PC-3 (cell line): ENCODE measurements at places on chromosomes 2 and 18. TPM values are rescaled to one million over a fixed set of nuclear protein-coding genes. Genes with fewer than 3 reads are reported as not detected.

DNA sequence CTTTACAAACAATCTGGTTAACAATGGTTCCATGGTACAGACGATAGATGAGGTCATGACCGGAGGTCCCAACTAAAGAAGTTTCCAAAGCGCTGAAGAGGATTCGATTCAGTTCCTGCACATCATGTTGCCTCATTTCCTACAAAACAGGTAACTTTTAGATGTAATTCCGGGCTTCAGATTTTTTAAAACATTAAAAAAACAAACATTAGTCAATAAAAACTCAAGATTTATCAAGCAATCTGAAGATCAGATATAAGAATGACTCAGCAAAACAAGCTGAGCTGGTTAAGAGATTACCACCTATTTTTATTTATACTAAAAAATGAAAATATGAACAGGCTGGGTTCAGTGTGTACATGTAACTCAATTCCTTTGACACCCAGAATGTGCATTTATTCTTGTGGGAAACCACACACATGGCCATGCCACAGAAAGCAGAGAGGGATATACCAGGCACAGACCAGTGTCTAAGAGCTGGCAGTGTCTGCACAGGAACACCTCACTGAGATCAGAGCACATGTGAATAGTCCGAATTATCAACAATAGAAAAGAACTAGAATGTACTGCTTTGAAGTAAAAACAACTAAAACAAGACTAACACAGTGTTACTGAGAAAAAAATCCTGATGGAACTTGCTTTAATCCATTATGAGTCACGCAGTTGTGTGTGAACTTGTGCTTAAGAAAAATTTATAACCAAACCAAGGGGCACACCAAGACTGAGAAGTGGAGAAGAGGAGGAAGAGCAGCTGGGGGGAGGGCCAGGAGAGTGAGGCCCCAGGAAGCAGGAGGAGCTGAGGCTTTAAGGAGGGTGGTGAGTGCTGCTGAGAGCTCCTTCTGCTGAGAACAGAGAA is 9.5 kb downstream of the USP40 start:
- DNase-seq: peak; percentile 65

DNA sequence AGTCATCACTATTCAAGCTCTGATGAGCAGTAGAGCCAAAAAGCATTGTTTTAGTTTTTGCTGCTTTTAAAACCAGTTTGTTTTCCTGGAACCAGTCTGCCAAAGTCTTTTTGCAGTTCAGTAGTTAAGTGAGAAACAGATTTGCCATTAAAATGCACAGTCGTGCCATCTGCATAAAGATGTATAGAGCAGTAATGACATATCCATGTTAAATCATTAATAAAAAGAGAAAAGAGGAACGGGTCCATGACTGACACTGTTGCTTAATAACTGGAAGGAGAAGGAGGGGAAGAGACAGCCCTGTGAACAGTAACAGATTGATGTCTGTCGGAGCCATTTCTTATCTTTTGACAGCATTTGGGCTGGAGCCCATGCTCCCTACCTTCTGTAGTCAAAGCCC is 704.6 kb downstream of the SATB2 start:
- DNase-seq: no peak

The SATB2 gene
- total RNA-seq: 3.0 and 5.1 TPM in 2 replicates

The PCARE gene
- not detected in 2 replicates for total RNA-seq
